GM04503 (cell line): ENCODE measurements at places on chromosomes 4 and X.

- no peak for DNase-seq
These were observed 203.3 kb upstream of the EMCN start for GRCh38 chr4:100721077-100721476.

DNA sequence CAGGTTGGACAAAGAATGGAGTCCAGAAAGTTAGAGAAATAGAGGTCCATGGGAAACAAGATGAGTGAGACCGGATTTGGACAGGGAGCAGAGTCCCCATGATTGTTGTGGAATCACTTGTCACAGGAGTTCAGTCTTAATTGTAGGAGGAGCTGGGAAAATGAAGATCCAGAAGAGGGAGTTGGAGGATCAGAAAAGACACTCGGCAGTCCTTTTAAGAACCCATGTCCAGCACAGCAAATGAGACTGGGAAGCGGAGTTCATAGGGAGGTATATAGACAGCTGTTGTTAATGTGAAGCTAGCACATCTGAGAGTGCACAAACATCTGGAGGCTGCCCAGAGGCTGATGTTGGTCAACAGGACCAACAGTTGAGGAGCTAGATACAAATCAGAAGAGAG, 111.4 kb upstream of the RXFP1 start:
- DNase-seq = no peak

DNA sequence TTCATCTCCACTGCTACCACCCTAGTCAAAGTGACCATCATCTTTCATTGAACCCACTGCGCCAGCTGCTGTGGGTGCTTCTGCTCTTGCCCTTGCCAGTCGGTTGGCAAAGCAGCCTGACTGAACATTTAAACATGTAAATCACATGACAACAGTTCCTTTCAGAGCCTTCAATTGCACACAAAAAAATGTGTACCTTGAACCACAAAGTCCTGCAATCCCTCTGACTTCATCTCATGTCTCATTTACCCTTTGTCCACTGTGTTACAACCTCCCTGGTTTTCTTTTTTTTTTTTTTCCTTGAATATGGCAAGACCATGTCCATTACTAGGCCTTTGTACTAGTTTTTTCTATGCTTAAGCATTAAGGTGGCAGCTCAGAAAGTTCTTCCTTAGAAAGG, 183.5 kb downstream of the GBA3 start:
- DNase-seq = no peak

DNA sequence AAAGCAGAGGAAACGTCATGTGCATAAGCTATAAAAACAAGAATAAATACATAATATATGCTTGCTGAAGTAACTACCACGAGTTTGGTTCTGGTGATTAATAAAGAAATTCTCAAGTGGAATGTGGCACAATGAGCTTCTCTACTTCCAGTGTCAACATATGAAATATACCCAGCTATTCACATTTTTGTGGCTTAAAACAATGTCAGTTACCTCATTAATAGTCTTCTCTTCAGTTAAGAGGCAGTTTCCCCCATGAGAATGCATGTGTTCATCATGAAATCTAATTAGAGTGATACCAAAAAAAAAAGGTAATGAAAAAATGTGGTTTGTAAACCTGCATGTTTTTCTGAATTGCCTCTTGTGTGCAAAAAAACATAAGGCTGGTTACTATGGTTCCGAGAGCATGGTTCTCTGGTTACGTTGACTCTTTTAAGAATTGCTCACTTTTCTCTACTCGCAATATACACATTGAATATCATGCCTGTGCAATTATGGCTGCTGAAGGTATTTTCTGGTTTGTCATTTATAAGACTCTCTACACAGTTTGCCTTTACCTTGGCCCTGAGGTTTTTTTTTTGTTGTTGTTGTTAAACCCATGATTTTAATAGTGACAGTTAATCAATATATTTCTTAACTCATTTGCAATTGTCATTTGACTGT, 108.2 kb downstream of the PCDH7 start:
- no peak for DNase-seq

DNA sequence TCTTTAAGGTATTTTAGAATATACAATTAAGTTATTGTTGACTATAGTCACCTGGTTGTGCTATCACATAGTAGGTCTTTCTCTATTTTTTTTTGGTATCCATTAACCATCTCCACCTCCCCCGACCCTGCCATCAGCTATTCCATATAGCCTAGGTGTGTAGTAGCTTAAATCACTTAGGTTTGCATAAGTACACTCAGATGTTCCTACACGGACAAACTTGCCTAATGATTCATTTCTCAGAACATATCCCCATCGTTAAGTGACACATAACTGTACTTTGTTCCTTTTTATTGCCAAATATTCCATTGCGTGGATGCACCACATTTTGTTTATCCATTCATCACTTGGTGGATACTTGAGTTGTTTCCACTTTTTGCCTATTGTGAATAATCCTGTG, 67.9 kb downstream of the SLAIN2 start:
- no peak for DNase-seq

- DNase-seq = no peak
These were observed 63.0 kb upstream of the TMEM150C start for GRCh38 chr4:82624819-82625218.

DNA sequence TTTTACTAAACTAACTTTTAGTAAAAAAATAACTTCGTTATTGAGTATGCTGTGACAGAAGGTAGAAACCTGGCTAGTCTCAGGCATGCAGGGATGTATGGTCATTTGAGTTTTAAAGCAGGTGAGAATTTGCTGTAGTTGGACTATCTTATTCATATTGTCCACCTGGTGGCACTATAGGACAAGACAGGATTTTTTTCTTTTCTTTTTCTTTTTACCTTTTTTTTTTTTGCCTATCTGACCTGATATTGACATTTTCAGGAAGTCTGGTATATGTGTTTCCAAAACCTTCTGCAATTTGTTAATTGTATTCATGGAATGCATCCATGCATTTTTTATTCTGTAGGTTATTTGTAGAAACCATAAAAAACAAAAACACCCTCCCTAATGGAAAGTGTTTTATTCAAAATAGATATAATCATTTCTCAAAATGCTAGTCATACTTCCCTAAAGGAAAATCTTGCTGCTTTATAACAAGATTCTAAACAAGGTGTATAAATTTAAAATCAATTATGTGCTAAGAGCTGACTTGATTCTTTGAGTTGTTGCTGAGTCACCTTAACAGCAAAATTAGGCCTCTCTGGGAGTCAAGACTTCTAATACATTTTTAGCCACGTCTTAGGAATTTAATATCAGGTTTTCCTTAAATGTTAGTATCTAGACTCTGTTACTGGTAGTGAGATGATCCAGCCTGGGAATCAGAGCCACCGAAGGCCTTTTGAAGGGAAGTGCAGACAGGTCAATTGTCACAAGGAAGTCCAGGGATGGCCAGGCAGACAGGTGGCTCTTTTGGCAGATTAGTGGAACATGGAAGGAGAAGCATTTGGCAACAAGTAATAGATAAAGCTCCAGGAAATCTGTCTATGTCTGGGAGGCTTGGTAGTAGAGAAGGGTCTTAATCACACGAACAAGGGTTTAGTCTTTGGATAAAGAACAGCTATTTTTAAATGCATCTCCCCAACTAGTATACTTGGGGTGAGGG, 201.3 kb upstream of the GNPDA2 start:
- DNase-seq = no peak

DNA sequence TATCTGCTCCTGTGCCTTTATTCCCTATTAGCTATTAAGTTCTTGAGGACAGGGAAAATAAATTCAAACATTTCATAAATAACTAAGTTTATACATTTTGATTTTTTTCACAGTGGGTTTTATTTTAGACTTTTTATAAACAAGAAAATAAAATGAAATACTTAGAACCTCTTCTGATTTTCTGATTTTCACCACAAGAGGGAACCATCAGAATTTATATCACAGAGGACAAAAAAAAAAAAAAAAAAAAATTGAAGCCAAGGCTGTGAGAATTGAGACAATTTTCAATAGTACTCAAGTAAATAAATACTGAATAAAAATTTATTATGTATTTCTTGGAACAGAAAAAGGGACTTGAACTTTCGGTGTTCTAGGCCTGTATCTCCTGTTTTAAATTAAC, 288.1 kb downstream of the SH3BGRL start:
- no peak for DNase-seq

DNA sequence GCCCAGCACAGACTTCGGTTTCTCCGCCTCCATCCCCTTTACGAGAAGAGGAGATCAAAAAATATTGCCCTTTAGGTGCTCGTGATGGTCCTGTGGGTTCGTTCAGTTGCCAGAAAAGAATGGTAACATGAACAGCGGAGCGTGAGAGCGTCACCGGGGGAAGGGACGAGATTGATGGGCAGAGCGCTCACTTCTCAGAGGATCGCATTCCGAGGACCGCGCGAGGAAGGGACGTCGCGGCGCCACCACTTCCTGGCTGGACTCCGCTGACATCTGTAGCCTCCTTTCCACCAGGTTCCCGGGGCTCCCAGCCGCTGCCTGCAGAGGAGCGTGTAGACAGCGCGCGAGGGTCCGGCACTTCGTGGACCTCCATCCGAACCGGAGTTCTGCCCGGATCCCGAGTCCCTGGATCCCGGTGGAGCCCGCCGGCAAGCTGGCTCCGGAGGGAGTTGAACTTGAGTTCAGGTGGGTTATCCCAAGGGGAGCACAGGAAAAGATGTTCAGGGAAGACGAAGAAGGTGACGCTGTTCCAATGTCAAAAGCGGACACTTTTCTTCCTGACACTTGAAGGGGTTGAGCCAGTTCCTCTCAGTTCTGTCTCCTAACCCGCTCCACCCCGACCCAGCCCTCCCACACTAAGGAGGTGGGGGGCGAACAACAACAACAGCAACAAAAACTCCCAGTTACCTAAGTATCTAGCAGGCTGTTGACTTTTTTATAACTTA, 484 bp downstream of the GALNTL6 start:
- DNase-seq = no peak
